ENCODE measurements at places on chromosomes 13 and 19. TPM values are rescaled to one million over a fixed set of nuclear protein-coding genes. Genes with fewer than 3 reads are reported as not detected.

The PLVAP gene
- 0.50 TPM for total RNA-seq

The MYO1F gene
- total RNA-seq, result 0.22 TPM

The SERPINE3 gene
- under 0.01 TPM for total RNA-seq

The CYP2F1 gene
- total RNA-seq, result not detected

The ZNF506 gene
- 12.7 TPM for total RNA-seq

The OR4F17 gene
- not detected for total RNA-seq

Data from uterine smooth muscle cell (primary cell).